ENCODE measurements at places on chromosomes 5 and 9. TPM values are rescaled to one million over a fixed set of nuclear protein-coding genes. Genes with fewer than 3 reads are reported as not detected.

DNA sequence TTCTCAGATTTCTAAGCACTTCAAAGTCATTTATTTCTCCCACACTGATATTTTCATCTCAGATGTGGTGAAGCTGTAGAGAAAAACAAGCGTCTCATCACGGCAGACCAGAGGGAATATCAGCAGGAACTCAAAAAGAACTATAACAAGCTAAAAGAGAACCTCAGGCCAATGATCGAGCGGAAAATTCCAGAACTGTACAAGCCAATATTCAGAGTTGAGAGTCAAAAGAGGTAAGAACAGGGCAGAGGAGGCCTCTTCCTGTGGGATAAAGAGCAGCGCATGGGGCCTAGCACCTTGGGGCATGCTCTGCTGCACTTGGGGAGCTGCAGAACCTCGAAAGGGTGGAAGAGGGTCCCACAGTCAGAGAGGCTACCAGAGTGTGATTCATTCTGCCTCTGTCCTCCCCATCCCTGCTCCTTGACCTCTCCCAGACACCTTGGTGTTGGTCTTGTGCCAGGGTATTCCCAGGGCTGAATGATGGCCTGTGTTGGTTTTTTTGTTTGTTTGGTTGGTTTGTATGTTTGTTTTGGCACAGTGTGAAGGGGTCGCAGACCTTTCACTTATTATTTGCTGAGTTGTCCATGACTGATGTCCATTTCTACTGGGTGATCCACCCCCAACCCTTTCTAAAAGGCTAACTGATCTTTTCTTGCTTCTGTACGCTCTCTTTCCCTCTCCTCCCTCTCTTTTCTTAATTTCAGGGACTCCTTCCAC, 248.9 kb downstream of the DOCK8 start:
- DNase-seq, result no peak

GRCh38 chr5:78974601-78975000, 10.5 kb downstream of the ARSB start:
- DNase-seq, result no peak

DNA sequence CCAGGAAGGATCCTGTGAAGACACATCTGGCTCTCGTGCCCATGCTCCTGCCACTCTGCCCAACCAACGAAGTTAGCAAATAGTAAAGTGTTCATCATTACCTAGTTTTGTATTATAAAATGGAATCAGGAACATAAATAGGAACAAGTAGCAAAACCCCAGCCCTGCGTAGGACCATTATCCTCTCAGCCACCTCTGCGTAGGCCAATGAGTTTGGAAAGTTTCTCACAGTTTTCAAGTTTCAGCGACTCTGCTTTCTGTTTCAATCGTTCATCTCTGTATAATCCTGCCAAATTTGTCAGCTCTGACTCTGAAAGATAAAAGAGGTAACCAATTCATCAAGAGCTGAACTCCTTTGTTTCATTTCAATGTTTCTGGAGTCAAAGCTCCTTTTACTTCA, 10.1 kb upstream of the SPATA24 start:
- DNase-seq, result no peak

SPINK5 gene
- not detected for total RNA-seq

DNA sequence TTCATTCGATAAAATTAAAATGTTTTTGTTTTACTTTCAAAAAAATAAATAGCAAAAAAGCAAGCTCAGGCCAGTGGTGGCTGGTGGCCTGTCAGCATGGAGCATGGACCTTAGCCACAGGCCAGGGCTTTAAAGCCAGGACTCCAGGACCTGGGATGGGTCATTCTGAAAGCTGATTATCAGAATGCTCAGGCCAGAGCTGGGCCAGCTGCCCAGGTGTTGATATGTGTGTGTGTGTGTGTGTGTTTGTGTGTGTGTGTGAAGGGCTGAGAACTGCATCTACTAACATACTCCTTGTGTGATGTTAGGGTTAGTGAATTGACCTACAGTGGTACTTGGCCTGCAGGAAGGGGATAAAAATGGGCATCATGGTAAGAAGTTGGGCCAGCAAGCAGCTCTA, 21.5 kb downstream of the PALM2AKAP2 start:
- no peak for DNase-seq

GRCh38 chr5:11000515-11001353, 239.7 kb upstream of the DAP start:
- peak; percentile 5 for DNase-seq

- DNase-seq, result no peak
Observed at GRCh38 chr9:134363450-134363849, 37.2 kb downstream of the RXRA start.

ENTPD8 gene
- not detected for total RNA-seq

SCGB3A2 gene
- total RNA-seq, result not detected

AJM1 gene
- 0.72 TPM for total RNA-seq

DNA sequence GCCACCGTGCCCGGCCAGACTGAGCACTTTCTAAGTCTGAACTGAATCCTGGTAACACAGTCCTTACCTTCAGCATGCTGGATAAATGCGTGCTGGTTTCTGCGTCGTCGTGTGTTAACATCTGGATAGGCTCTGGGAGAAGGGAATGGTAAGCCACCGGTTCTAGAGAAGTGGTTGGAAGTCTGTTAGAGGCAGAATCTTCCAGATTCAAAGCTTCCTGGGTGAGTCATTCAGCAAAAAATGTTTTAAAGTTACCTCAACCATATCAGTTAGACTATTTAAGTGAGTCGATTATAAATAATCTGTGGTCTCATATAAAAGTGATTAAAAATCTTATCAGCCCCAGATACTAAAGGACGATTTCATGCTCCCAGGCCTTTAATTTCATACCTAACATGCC, 256.5 kb upstream of the NFIL3 start:
- peak; percentile 29 for DNase-seq

DNA sequence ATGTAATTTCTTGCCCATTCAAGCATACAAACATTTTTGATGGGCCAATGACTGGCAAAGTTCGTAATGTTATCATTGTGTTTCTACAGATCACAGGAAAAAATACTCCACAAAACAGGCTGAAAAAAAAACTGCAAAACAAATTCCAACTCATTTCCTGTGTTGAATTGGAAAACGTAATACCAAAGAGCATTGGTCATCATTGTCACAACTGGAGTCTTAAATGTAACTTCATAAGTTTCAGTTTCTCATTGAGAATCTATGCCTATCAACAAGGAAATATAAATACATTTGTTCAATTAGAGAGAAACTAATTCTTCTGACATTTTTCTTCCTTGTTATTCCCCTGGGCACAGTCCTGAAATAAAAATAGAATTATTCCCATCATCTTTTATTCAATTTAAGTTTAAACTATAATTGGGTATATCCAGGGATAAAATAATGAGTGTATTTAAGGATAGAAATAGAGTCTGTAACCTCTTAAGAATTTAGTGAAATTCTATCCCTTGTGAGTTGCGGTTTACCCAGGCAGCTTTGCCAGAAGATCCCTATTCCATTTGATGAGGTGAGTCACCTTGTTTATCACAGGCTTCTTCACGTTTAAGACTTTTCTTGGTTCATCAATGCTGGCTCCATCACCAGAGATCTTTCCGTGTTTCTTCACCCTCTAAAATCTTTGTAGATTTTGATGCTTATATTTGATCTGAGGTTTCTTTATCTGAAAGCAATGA, 112.7 kb upstream of the ITGA1 start:
- peak; percentile 82 for DNase-seq

SPINK4 gene
- not detected for total RNA-seq

GPR150 gene
- total RNA-seq, result not detected

DNA sequence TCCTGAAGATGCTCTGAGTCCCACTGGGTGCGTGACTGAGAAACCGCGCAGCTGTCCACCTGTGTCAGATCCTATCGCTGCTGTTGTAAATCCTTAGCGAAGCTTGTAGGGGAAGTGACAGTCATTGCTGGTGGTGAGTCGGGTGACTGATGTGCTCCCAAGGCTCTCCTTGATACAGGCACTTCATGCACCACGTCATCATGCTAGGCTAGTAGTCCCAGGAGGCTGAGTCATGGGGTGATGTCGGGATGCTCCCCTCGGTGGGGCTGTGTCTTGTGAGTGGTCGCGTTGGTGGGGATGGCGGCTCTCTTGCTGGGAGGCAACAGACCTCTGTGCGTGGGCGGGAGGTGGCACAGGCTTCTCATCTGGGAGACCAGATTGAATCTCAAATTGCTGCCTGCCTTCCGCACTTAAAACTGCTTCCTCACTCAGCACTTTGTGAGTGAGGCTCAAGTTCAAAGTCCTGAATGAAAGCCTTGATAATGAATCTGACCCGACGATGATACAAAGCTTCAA, 84.7 kb downstream of the CSNK1A1 start:
- DNase-seq, result peak; percentile 82

HACD4 gene
- total RNA-seq, result 0.24 TPM

DNA sequence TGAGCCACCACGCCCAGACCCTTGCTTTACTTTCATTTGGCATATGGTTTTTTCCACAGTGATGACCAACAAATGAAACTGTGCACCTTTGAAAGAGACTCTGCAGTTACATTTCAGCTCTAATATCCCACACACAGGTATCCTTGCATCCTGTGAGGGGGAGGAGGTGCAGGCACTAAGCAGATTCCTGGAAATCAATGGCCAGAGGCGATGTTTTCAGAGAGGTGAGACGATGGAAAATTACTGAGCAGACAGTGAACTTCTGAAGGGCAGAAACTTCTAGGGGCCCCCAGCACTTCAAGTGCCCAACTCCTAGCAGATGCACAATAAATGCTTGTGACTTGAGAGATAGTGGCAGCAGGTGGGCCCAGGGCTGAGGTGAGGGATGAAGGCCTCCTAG, 29.8 kb upstream of the GNE start:
- DNase-seq, result no peak

NR4A3 gene
- 0.10 TPM for total RNA-seq

GRCh38 chr5:32233696-32234447, 59.8 kb upstream of the GOLPH3 start:
- DNase-seq, result peak; percentile 10

DNAH5 gene
- total RNA-seq, result 2.0 TPM

LRRC19 gene
- not detected for total RNA-seq

GRCh38 chr5:19498852-19499251, 489.1 kb downstream of the CDH18 start:
- no peak for DNase-seq

- no peak for DNase-seq
Observed at GRCh38 chr9:79279356-79279755, 292.4 kb upstream of the TLE4 start.

DNA sequence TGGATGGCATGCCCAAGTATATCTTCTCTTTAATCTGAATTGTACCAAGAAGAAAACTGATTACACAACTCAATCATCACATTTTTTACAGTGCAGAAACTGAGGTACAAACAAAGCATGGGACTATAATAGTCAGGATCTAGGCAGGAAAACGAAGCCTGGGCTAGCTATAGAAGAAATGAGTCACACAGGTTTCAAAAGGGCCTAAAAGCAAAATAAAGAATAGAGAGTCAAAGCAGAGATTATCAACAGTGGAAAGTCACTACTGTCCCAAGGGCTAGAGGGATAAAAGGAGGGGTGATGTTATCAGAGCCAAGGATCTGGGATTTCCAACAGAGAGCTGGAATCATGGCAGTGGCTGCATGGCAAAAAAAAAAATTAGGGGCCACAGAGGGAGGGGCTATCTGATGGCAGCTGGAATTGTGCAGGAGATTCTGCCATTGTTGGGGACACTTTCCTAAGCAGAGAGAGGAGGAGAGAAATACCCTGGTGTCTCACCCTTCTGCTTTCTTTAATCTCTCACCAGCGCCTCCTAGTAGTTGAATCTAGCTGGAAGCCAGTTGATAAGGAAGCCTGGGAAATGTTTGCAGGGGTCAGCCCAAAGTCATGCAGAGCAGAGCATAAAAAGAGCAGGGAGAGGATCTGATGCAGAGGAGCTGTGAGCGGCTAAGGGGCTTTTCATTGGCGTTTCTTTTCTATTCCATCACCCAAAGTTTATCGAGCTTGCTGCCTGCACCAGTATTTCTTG, 343.2 kb downstream of the ACTL7B start:
- DNase-seq, result peak; percentile 50

DNA sequence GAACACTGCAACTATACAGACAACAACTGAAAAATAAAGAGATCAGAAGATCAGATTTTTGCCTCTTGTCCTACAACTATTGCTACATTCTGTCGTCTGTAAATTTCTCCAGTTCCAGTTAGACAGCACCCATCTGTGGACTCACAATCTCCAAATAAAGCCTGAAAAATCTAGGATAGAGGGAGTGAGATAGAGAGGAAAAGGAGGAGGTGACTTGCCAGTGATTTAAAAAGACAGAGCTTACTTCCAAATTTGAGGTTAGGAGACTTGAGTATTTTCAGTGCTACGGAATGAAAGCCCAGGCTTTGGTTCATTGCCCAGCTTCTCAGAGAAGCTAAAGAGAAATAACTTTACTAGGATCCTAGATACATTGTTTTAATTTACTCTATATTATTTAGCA, 63.6 kb downstream of the PTCD2 start:
- no peak for DNase-seq

DNA sequence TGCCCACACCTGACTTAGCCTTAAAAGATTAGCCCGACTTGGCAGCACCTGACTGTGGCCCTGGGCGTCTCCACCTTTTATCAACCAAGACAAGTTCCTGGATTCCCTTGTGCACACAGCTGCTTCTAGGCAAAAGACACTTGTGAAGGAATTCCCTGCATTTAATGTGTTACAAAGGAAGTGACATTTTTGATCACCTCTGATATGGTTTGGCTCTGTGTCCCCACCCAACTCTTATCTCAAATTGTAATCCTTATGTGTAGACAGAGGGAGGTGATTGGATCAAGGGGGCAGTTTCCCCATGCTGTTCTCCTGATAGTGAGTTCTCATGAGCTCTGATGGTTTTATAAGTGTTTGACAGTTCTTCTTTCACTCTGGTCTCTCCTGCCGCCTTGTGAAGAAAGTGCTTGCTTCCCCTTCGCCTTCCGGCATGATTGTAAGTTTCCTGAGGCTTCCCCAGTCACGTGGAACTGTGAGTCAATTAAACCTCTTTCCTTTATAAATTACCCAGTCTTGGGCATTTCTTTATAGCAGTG, 2.6 kb upstream of the CPEB4 start:
- DNase-seq, result peak; percentile 43

- DNase-seq, result peak; percentile 78
Observed at GRCh38 chr5:73496984-73497457, 1.2 kb upstream of the BTF3 start.

NTNG2 gene
- total RNA-seq, result 0.36 TPM

- DNase-seq, result no peak
Observed at GRCh38 chr9:6049798-6050197, 34.4 kb upstream of the RANBP6 start.

GRCh38 chr9:69273161-69273560, 51.9 kb upstream of the ENTREP1 start:
- DNase-seq, result no peak

DNA sequence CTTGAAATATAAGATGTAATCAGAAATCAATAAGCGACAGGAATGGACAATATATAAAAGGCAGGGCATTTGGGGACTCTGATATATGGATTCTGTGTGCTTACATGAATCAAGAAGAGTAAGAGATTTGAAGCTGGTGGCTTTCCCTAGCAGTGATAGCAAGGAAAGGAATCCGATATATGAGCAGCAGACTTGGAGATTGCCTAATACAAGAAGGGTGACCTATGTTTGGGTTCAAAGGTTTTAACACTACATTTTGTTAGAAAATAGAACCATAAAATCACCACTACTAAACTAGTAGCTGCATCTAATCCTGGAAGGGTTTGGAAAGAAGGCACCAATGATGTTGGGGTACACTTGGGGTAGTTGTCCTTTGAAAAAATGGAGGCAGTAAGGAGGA, 2.4 kb upstream of the OR1L3 start:
- no peak for DNase-seq
